ENCODE measurements at places on chromosomes 12 and 14.

DNA sequence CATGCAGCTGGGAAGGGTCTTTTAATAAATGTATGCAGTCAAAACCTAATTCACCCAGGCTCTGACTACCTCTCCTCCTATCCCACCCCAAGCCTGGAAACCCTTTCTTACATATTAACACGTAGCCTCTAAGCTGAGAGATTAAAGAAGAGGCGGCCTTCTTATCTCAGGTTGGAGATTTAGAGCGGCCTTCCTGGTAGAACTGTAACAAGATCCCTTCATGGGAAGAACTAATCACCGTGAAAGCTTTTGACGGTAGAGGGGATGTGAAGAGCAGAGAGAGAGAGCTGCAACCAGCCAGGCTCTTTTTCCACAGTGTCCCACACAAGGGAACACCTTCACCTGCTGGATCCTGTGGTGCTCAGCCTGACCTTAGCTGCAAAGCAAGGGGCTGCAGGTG, 367.4 kb downstream of the MED13L start:
- no peak for DNase-seq

- no peak for DNase-seq
Observed at GRCh38 chr12:108591267-108591980, 6.5 kb downstream of the TMEM119 start.

GRCh38 chr12:32836710-32837109, 59.9 kb downstream of the PKP2 start:
- no peak for DNase-seq

- DNase-seq: no peak
Observed at GRCh38 chr12:103687253-103687652, 100.2 kb downstream of the STAB2 start.

- no peak for DNase-seq
Observed at GRCh38 chr12:115630136-115630535, 647.4 kb downstream of the MED13L start.

- no peak for DNase-seq
Observed at GRCh38 chr14:103846097-103846496, 1.3 kb downstream of the PPP1R13B start.

GRCh38 chr12:6092784-6093722, 31.4 kb downstream of the VWF start:
- DNase-seq: no peak

DNA sequence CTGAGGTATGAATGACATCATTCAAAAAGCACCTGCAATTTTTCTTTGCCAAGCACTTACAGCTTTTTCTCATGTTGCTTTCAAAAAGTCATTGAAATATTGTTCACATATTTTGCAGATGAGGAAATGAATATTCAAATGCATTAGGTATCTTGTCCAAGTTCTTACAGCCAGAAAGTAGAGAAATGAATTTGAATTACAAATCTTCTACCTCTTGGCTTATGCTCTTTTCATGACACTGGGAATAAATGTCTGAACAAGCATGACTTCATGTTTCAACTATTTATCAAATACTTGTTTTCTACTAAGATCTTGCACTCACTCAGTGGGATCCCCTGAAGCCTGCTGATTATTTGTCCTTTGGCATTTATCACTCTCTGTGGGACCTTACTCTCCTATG, 267.2 kb upstream of the BTG1 start:
- no peak for DNase-seq

DNA sequence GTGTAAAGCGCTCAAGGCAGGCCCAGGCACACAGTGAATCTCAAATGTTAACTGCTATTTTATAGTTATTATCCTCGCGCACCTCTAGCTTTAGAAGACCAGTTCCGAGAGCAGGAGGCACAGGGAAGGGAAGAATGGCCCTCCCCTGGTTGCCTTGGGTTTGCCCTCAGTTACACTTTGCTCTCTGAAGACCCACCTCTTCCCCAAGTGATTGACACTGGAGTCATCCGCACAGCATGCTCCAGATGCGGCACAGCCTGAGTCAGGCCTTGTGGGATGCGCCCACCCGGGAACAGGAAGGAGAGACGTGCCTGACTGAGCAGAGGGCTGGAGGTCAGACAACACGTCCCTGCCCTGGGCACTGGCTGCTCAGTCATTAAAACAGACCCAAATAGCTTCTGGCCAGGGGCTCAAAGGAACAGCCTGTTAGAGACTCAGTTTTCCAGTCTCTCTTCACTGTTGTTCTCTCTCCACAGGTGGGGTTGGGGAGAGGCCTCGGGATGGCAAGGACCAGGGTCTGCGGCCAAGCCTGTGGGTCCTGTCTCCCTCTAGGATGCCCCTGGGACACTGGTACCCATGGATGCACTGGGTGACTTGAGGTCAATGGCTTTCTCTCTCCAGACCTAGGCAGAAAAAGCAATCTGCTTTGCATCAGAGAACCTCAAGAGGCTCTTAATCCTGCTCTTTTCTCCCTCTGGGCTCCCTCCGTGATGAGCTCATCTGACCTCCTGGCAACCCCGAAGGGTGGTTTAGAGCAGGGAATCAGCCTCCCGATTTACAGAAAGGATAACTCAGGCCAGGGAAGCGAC, 13.6 kb upstream of the MLXIP start:
- no peak for DNase-seq

- DNase-seq: no peak
Observed at GRCh38 chr12:69583203-69583602, 2.1 kb upstream of the CCT2 start.

DNA sequence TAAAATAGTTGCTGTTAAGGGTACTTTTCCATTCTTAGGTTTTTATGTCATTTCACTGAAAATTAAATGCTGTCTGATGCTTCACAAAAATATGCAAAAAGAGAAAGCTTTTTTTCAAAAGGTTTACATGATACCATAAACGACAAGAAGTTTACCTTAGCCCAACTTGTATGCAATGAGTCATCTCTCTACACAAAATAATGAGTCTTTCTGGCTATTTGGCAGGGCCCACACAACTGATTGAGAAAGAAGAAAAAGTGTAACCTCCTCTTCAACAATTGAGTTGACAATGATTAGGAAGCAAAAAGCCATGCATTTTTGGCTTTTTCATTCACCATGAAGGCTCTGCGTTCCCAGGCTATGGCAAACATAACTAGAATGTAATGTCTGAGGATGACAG, 165.4 kb upstream of the CPNE8 start:
- DNase-seq: no peak

DNA sequence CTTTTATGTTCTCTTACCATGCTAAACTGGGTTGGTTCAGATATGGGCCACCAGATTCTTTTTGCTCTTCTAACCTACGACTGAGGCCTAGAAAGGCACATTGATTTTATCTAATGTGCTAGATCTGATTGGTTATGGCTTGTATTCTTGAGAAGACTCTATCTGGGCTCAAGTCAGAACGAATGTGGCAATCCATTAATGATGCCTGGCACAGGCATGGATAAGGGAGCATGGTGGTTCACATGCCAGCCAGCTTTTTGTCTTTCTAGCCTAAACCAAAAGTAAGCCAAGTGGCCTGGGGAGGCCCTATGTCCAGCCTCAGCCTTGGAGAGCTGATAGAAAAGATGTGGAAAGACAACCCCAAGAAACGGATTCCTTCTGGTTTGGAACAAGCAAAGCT, 82.7 kb downstream of the KNTC1 start:
- DNase-seq: no peak

DNA sequence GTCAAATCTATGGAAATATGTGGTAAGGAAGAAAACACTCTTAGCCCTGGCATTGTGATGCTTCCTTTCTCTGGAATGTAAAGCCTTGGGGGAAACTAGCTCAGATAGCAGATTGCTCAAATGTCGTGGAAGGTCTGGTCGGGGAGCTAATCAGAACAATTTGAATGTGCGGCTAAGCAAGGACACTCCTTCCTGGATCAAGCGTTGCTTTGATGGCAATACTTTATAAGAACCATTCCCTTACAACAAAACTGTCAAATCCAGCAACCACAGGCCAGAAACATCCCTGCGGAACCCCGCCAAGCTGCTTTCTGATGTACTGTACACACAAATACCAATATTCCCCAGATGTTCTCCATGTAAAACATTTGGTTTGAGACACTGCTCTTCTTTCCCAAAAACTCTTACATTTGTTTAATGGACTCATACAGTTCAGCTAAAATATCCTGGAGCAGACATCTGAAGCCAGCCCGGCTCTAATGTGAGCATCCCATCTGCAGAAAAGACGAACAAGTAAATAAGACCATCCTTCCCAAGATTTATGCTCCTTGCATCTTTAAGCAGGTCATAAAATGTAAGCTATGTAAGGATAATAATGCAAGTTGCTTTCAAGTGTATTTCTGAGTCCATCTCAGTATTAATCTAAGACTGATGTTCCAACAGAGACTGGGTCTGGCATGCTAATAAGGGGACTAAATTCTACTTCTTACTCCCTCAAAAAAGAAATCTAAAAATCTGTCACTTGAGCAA, 20.2 kb downstream of the NUAK1 start:
- DNase-seq: no peak

- DNase-seq: no peak
Observed at GRCh38 chr12:46926526-46926925, 100.7 kb upstream of the SLC38A4 start.

- DNase-seq: peak; percentile 97
Observed at GRCh38 chr12:27821259-27821973, 41.4 kb upstream of the MANSC4 start.

GRCh38 chr12:98559666-98560065, 33.8 kb upstream of the SLC25A3 start:
- DNase-seq: no peak

- no peak for DNase-seq
Observed at GRCh38 chr14:89841851-89842250, 112.7 kb downstream of the EFCAB11 start.

- DNase-seq: no peak
Observed at GRCh38 chr12:51809193-51809592, 39.3 kb downstream of the FIGNL2 start.

- no peak for DNase-seq
Observed at GRCh38 chr14:104537613-104537988, 42.0 kb upstream of the C14orf180 start.

DNA sequence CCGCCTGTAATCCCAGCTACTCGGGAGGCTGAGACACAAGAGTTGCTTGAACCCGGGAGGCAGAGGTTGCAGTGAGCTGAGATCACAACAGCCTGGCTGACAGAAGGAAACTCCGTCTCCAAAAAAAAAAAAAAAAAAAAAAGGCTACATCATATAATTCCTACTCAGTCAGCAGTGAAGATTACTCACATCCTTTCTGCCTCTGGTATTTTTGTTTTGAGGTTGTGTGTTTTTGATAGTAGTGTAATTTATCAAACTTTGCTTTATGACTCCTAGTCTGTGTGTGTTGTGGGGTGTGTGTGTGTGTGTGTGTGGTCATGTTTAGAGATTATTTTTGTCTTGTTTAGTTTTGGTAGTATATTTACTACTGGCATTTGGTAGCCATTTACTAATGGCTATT, 29.8 kb upstream of the DLGAP5 start:
- DNase-seq: no peak

DNA sequence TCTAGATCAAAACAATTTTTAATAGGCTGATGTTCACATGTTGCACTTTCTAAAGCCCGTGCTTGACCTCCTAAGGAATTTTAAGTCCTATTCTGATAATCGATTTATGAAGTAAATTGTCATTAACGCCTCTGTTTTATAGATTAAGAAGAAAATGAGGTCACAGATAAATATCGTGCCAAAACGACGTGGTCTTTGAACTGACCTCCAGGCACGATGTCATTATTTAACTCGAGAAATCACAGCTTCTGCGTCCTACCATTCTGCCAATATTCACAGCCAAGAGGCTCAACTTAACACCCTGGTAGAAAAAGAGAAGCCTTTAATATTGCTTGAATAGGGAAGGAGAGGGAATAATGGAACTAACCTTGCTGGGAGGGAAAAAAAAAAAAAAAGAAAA, 888 bp upstream of the EEA1 start:
- no peak for DNase-seq

DNA sequence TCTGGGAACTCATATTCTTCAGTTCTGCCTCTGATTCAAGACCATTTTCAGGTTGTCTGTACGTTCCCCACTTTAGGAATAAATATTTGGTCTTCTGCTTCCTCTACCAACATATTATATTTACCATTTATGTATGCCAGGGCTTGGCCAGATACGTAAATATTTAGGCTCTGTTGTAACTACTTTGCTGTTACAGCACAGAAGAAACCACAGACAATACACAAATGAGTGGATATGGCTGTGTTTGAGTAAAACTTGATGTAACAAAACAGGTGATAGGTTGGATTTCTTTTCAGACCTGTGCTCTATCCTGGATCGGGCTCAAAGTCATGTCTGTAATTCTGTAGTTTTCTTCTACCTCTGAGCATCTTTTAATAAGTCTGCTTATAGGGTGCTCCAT, 37.5 kb downstream of the RAP1B start:
- DNase-seq: no peak

DNA sequence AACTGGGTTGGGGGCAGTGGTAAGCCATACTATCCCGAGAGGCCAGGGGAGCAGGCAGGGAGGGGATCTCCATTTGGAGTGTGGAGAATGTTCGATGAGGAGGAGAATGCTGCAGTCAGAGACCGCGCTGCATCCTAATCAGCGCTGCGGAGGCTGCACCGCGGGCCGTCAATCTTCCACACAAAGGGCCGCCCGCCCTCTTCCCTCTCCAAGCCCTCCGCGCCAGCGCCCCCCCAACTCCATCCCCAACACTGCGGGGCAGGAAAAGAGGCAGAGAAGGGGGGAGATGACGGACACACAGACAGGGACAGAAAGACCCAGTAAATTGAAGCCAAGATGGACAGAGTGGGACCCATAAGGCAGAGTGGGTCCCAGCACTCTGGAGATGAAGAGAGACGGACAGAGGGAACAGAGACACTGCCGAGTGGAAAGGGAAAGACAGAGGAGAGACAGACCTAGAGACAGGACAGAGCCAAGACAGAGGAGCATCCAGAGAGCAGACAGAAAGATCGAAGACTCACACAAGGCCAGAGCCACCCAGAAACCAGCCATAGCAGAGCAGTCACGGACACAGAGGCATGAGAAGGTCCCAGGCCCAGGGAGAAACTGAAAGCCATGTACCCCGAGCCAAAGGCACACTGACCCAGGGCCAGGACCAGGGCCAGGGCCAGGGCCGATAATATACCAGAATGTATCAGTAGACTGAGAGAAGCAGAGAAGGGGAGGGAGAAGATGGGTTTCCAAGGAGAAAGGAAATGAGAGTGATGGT, 3.5 kb downstream of the CISTR start:
- no peak for DNase-seq

GRCh38 chr14:104989951-104990303, 4.3 kb downstream of the CLBA1 start:
- no peak for DNase-seq

DNA sequence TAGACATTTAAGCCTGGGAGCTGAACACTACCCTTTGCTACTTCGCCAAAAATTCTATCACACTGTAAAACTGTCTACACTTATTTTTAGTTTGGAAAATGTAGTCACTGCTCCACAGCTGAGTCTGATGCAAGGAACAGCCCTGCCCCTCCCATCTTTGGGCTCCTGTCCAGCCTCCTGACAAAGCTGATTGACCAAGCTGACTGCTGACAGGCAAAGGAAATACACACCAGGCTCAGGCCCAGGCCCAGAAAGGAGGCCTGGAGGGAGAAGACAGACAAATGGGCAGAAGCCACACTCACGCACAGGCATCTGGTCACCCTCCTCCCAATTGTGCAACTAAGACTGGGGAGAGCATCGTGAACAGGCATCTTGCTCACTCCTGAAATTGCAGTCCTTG, 55.3 kb downstream of the ISCA2 start:
- no peak for DNase-seq
